ENCODE measurements at places on chromosomes 5 and 9. TPM values are rescaled to one million over a fixed set of nuclear protein-coding genes. Genes with fewer than 3 reads are reported as not detected.

The PCDHA5 gene
- total RNA-seq = 4.0 TPM

The CREB3 gene
- 32.6 TPM for total RNA-seq

The PHF24 gene
- total RNA-seq = not detected

The OR1J4 gene
- not detected for total RNA-seq

The DBN1 gene
- total RNA-seq = 28.0 TPM
